NCI-H1417 (cell line): ENCODE measurements at places on chromosomes 1 and 21.

DNA sequence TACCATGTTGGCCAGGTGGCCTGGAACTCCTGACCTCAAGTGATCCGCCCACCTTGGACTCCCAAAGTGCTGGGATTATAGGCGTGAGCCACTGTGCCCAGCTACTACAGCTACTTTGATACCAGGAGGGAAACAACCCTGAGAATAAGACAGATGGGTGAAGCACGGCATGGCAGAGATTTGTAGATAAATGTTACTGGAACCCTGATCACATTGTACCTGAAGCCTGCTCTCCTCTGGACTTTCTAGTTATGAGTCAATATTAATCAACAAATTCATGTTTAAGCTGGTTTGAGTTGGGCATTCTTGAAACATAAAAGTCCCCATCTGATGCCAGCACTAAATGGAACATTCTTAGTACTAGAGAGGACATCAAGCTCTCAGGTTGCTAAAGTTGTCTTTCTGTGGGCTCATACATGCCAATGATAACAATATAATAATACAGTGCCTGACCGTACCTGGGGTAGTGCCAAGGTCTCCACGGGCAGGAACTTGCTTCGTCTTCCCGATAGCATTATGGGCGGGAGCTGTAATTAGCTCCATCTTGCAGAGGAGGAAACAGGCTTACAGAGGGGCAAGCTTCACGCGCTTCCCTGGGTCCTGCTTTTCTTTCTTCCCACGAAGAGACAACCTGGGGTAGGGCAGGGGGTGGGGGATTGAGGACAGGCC is 30.7 kb upstream of the SLC19A1 start:
- no peak for DNase-seq

DNA sequence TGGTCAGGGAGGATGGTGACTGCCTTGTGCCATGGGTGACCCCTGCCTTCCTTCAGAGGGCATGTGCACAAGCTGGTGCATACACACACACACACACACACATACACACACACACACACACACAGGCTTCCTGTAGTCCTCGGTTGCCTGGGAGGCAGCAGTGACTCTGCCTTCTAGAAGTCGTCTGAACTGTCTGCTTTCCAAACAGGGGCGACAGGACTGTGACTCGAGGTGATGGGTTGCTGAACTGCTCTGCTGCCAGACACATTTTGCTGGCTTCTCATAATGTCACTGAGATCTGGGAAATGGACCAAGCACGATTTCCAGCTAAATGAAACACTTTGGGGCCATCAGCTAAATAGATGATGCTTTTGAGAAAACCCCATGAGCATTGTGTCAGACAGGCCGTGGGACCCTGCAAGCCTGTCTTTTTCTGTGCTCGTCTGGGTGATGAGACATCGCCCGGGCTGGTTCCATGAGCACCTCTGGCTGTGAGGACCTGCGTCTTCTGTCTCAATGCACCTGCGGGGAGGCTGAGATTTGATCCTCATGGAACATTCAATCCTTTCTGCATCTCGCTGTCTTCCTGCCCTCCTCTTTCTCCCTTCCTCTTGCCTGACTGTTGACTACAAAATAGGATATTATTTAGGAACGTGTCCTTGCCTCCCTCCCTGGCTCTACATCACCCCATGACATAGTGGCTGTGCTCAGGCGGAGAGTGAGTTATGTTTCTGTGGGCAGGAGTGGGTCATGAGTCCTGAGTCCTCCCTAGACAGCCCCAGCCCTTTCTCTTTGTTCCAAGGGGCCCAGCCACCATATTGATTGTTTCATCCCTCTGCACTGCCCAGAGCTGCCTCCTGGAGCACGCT is 436.8 kb downstream of the CAMTA1 start:
- no peak for DNase-seq

DNA sequence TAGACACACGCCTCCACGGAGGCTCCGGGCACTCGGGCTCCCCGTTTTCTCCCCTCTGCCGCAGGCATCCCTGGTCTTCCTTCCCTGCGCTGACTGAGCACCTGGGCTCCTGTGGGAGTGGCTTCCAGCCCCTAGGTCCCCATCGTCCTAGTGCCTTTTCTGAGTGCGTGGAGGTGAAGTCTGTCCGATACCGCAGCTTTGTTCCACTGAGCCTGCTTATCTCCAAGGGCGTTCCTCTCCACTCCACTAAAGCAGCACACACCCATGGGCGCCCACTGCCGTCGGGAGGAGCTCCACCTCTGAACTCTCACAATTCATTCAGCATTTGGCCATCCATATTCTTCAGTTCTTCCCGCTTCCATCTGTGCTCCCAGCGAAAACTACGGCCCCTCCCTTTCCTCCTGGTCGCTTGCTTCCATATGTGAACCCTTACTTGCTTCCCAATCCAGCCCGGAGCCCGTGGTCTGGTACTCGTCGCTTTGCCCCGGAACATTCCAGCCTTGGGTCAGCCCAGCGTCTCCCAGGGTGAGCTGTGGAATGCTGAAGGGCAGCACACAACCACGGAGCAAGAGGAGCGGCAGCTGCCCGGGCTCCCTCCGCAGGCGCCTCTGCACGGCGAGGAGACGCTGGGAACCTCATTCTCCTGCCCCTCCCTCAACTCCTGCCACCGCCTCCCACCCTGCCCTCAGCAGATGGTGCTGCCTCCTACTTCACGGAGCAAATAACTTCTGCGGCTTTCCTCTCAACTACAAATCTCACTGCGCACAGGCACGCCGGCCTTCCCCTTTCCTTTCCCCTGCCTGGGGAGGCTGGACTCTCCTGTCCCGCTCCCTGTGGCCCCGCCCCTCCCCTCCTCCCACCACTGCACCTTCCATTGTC is 27.5 kb downstream of the ATP8B2 start:
- peak; percentile 60 for DNase-seq

DNA sequence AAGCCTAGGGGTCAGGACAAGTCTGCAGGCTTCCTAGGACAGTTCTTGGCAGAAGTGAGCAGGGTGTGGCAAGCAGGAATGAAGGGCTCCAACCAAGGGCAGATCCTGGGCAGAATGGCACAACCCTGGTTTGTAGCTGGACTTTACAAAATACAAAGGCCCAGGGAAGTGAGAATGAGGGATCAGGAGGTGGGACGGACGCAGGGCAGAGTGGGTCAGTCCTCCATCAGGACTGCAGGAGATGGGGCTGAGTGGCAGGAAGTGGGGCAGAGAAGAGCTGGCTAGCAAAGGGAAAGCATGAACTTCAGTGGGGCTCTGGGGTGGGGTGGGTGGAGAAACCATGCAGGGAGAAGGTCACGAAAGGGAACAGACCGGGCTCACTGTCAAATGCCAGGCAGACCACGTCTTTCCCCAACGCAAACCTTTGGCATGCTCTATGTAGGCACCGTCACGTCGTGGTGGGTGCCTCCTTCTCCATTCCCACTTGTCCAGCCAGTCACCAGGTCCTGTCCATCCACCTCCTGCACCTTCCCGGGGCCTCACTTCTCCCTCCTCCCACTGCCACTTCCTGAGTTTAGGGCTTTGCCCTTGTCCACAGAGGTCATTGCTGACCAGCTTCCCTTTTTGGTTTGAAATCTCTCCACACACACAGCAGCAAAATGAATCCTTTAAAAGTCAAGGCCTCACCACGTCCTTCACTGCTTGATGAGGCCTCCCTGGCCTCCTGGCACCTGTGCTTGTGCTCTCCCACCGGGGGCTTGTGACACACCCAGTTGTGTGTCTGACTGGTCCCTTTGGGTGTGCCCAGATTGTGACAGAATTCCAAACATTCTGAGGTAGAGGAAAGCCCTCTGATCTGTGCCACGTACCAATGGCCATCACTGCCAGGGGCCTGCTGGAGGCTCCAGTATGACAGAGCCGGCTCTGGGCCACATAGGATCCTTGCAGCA is 8.7 kb upstream of the CLDN19 start:
- no peak for DNase-seq

DNA sequence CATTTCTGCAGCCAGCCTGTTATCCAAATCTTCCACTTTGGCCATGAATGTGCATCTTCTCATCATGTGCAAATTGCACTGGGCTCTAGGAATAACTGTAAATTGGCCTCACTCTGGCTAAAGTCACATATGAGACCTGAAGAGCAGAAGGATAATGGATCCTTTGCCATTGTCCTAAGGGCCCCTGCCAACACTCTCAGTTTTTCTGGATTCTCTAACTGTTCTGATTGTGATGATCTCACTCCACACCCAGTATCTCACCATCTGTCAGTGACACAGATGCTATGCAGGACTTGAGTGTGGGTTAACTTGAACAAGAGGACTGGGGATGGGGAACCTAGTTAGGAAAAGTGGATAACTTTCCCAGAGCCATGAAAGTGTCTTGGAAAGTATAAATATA is 8.5 kb upstream of the FYB2 start:
- DNase-seq = no peak

DNA sequence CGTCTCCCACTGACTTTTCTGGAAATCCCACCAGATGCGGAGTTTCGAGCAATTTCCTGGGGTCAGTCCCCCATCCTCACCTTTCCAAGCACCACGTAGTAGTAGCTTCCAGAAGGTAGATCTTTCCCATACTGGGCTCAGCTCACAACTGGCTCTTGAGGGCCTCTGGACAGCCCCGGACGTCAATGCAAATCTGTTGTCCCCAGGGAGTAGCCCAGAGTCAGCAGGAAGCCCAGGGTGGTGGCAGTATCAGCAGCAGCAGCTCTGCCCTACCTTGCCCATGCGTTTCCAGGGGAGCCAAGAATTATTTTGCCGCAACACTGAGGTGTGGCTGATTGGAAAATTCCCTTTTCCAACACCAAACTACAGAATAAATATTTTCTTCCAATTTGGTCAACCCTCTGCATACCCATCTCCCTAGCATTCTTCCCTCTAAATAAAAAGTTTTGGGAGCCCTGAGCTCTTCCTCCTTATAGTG is 70.3 kb downstream of the CD46 start:
- no peak for DNase-seq

DNA sequence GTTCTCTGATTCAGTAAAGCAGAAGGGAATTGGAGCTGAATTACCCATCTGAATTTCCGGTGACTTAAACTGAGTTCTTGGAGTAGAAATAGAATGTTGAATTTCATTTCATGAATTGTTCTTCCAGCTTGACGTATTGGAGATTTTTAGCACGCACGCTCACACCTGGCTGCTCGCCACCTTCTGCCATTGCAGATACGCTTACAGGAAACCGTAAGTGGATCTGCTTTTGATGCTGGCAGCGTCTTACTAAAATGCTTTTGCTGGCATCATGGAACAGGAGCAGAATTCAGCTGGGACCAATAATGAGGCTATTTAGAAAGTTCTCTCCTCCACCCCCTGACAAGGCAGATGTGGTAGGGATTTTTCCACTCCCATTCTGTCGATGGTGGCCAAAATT is 17.7 kb upstream of the ELAVL4 start:
- DNase-seq = peak; percentile 62

DNA sequence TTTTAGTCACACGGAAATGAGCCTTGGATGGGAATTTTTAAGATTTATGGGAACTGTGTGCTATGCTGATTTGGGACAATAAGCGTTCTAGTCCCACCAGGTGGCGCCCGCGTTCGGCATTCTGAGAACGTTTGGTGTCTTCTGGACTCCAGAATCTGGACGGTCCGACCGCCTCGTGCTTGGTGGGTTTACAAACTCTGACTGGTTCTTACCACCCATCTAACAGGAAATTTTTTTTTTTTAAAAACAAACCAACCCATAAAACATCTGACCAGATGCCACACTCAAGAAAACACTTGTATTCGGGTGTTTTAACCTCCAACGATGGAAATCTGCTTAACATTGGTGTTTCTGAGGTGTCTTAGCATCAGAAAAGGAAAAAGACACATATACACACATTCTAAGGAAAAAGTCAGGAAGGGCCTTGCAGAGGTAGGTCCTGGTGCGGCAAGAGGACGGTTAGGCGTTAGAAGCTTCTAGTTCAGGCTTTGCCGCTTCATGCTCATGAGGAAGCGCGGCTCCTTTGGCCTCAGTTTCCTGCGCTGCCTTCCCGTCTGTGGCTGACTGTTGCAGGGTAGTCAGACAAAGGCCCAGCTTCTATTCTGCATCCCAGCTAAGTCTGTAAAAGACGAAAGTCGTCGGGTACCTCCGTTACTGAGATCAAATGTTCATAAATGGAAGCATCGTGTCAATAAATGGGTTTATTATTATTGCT is 814 bp upstream of the DYRK3 start:
- peak; percentile 100 for DNase-seq

DNA sequence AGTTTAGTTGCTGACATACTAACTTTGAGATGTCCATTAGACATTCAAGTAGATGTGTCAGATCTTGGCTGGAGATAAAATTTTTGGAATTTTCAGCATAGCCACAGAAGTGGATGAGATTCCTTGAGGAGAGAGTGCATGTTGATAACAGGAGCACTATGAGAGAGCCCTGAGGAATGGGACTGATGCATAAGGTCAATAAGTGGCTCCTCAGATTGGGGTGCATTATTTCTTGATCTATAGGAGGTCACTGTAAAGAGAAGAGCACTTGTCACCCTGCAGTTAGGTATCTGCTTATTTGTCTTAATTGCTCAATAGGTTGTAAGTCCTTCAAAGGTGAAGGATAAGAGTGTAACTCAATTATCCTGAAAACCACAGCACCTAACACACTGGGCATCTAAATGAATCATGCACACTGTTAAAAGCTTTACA is 52.0 kb upstream of the TACSTD2 start:
- DNase-seq = no peak

DNA sequence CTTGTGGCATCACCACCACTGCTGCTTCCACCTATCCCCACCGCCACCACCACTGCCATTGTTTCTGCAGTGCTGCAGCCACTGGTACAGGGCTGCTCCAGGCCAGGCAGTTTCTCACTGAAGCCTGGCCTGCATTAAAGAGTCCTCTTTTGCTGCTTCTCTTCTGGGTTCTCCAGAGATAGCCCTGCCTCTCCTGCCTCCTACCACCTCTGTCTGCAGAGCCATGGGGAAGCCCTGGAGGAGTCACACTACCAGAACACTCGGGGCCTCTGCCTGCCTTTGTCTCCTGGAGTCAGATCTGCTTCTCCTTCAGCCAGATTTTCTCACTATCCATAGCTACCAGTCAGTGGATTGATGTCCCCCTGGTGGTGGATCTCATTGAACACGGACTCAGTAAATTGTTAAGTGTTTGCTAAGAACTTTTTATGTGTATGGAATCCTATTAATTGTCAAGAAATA is 37.7 kb upstream of the DDAH1 start:
- no peak for DNase-seq

GRCh38 chr1:178532392-178532791 is 19.5 kb downstream of the TEX35 start:
- DNase-seq = peak; percentile 94

DNA sequence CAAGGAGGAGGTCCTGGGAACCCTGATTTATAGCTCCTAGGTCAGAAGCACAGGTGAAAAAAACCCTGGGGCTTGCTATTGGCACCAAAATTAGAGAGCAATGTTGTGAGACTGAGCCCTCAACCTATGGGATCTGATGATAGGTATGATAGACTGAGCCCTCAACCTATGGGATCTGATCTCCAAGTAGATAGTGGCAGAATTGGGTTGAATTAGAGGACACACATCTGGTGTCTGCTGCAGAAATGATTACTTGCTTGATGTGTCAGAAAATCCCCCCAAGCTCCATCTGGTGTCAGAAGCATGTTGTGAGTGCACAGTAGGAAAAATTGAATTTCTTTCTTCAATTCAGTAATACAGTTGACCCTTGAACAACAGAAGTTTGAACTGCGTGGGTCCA is 62.4 kb downstream of the MAP3K21 start:
- DNase-seq = no peak
